Fibroblast of pulmonary artery (primary cell): ENCODE measurements at places on chromosomes 1 and 21.
A peak's percentile ranks its signal among the peaks of the same experiment; 100 is the strongest.

DNA sequence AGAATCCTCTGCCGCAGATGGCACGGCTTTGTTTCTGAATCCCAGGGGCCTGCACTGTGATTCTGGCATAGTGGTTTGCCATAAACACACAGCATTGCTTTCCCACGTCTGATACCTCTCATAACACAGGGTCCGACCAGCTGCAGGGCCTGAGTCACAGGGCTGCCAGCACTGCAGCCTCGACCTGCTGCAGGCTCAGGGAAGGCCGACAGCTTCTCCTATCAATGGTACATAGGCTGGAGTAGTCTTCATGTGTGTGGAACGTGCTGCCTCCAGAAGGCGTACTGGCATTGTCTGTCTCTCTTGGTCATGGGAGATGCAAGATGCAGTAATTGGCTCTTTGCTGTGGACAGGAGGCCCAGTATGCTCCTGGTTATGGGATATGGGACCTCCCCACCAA is 53.5 kb upstream of the PDE9A start:
- DNase-seq: no peak

DNA sequence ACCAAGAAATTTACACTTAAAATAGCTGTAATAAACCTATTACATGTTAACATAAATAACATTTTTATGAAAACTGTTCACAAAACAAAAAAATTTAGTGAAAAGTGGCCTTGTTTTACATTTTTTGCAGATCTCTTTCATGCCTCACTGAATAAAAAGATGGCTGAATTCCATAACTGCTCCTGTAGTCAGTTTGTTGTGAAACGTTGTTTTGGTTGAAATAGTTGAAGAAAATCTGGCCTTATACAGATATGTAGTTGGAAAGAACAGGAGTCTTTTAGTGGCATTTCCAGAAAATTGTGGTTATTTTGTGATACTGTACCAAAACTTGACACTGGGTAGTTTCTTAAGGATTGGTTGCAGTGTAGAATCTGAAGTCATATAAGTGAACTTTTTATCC is 18.1 kb downstream of the ITSN1 start:
- DNase-seq: peak; percentile 50

DNA sequence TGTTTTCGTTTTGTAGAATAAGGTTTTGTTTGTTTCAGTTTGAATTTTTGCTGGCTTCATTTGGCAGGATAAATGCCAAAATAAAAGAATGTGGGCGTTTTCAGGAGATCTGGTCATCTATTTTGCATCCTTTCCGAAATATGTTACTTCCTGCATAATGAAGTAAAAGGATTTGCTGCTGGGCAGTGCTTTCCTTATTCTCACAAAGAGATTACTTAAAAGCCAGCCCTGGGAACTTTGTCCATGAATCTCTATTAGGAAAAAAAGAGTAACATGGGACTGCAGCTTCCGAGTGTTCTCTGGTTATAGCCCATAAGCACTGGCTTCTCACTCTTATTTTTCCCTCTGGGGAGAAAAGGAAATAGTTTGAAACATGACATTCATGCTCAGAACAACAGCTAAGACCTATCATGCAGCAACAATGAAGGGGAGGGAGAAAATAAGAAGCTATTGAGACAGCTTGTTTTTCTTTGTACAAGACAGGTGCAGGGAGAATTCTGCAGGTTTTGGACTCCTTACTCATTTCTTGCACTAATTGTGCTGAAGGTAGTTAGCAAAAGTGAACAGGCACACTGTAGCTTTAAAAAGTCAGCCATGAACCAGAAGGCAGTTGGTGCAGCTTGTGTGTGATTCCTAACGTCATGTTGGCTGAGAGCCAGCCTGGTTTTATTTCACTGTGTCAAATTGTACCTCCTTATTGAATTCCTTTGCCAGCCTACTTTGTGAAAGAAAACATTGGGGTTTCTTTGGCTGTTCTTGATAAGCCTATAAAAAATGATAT is at the start of gene SAMD13:
SAMD13 (plus strand) TSS at position 705 of the 781 bp plus-strand sequence. CDS start 1,527 bp downstream, outside the sequence.
- DNase-seq: peak; percentile 86

GRCh38 chr1:832136-832535 is 91.6 kb upstream of the SAMD11 start:
- no peak for DNase-seq

- DNase-seq: no peak
These were observed 5.7 kb upstream of the FTCD start for GRCh38 chr21:46160907-46161632.

DNA sequence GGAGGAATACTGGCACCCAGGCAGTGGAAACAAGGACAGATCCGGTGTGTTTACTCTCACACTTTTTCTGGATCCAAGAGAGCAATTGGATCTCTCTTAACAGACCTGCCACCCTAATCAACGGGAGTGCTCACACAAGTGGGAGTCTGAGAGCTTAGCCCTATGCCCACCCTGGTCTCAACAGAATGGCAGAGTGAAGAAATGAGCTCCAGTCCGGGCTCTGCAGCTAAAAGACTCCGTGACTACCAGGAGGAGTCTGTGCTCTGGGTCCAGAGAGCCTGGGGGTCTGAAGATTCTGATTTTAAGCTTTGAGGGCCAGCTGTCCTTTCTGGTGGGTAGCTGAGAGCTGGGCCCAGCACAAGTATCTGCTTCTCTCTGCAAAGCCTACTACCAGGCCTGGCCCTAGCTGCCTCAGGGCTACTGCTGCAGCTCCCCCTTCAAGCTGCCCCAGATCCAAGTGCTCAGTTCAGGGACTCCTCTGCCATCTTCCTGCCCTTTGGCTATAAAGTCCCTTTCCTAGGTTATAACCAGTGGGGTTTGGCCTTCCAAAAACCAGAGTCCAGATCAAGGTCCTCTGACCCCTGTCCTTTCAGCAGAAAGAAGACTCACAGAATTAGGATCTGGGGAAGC is 3.9 kb downstream of the S100A9 start:
- DNase-seq: no peak

DNA sequence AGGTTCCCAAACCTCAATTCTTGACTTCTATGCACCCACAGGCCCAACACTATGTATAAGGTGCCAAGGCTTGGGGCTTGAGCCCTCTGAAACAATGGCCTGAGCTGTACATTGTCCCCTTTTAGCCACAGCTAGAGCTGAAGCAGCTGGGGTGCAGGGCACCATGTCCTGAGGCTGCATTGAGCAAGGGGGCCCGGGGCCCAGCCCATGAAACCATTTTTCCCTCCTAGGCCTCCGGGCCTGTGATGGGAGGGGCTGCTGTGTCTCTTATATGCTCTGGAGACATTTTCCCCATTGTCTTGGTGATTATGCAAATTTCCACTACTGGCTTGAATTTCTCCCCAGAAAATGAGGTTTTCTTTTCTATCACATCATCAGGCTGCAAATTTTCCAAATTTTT is 155.5 kb downstream of the FASLG start:
- DNase-seq: no peak

- DNase-seq: no peak
These were observed 120.6 kb upstream of the LMO4 start for GRCh38 chr1:87208080-87208479.

GRCh38 chr1:117814856-117815797 is 114.3 kb downstream of the GDAP2 start:
- peak; percentile 47 for DNase-seq

GRCh38 chr1:3729594-3730542 is 22.4 kb upstream of the CCDC27 start:
- DNase-seq: no peak

DNA sequence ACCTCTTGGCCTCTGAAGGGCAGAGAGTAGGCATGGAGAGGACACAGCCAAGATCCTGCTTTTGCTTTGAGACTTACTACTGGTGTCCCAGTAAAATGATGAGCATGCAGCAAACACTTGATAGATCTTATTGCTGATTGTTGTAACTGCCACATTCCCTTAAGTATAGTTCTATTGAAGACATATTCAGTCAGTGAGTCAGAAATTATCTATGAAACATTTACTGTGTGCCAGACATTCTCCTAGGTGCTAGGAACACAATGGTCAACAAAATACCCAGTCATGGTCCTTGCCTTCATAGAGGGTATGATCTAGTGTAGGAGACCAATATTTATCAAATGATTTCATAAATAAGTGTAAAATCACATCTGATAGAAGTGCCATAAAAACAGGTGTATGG is 13.6 kb downstream of the STYXL2 start:
- DNase-seq: no peak
